Spleen (tissue), 13 donors: ENCODE measurements at places on chromosomes 13 and 19. TPM values are rescaled to one million over a fixed set of nuclear protein-coding genes. Genes with fewer than 3 reads are reported as not detected.

DNA sequence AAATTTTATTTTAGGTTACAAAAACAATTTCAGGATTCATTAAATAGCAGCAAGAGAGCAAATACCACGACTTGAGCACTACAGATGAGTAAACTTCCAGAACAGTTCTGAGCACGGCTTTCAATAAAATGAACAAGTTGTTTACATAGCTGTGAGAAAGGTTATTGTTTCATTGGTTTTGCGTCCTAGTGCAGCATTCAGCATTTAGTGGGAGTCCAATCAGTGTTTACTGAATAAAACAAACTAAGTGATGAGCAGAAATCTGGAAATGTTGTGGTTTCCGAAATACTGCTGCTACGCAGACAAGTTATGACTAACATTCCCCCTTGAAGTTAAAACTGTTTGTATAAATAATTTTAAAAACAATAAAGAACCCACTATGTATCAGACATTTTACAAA lies 251.5 kb upstream of the STARD13 start:
- no peaks in the 10 kb centered on the region for H3K27me3 ChIP-seq
- no peaks in the 10 kb centered on the region for H3K36me3 ChIP-seq
- no peak for DNase-seq
- H3K4me1 ChIP-seq: peaks cover 43% of the 10 kb centered on the region
- no peak overlapping the region for H3K4me3 ChIP-seq
- H3K27ac ChIP-seq: no peak overlapping the region

GRCh38 chr19:778910-779653 lies 18.2 kb upstream of the PTBP1 start:
- no peak for DNase-seq
- no peak overlapping the region for H3K27ac ChIP-seq
- H3K36me3 ChIP-seq: no peaks in the 10 kb centered on the region
- H3K27me3 ChIP-seq: no peaks in the 10 kb centered on the region
- H3K4me3 ChIP-seq: no peak overlapping the region
- no peaks in the 10 kb centered on the region for H3K4me1 ChIP-seq

- H3K4me3 ChIP-seq: no peak overlapping the region
- H3K27me3 ChIP-seq: no peaks in the 10 kb centered on the region
- H3K27ac ChIP-seq: no peak overlapping the region
- H3K36me3 ChIP-seq: no peaks in the 10 kb centered on the region
- H3K4me1 ChIP-seq: no peaks in the 10 kb centered on the region
These were observed 1486.8 kb downstream of the EFNB2 start for GRCh38 chr13:105048677-105049076.

GRCh38 chr13:33849211-33849610 lies 31.3 kb downstream of the RFC3 start:
- no peaks in the 10 kb centered on the region for H3K4me1 ChIP-seq
- no peak overlapping the region for H3K27ac ChIP-seq
- DNase-seq: no peak
- H3K36me3 ChIP-seq: peaks cover 30% of the 10 kb centered on the region
- no peak overlapping the region for H3K4me3 ChIP-seq

DNA sequence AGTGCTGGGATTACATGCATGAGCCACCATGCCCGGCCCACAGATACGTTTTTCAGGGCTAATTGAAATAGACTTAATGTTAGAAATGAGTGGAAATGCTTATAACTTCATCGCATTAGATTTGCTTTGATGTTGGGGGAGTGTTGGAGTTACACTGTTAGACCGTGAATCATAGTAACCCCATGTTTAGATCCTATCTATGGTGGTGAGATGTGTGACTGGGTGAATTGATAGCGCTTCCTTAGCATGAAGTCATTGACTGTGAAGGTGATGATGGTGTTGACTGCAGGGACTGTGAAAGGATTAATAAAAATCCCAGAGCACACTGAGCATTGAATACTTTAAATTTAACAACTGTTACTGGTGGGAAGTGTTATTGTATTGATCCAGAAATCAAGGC lies 1.7 kb downstream of the ZNF264 start:
- H3K36me3 ChIP-seq: peaks cover 50% of the 10 kb centered on the region
- peaks cover 18% of the 10 kb centered on the region for H3K4me1 ChIP-seq
- peak overlapping the region; percentile 82 for H3K4me3 ChIP-seq
- no peak overlapping the region for H3K27ac ChIP-seq
- H3K27me3 ChIP-seq: no peaks in the 10 kb centered on the region

DNA sequence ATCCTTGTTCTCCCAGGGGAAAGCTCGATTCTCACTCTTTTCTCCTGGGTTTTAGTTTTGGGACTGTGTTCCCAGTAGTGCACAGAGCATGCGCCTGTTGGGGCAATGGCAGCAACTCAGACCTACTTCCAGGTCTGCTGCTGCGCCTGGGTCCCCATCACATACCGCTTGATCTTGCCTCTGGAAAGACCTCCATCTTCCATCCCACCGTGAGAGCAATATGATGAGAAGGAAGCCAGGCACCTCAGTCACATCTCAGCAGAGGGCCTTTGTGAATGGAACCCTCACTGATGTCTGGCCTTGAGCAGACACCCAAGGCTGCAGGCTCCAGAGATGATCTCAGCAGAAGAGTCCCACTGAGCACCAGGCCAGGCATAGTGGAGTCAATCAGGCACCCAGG lies 176.8 kb upstream of the ZNF507 start:
- no peak for DNase-seq
- H3K4me3 ChIP-seq: no peak overlapping the region
- H3K27ac ChIP-seq: no peak overlapping the region
- no peaks in the 10 kb centered on the region for H3K36me3 ChIP-seq
- H3K27me3 ChIP-seq: no peaks in the 10 kb centered on the region
- H3K4me1 ChIP-seq: no peaks in the 10 kb centered on the region

GRCh38 chr13:93680329-93680728 lies 453.7 kb downstream of the GPC6 start:
- H3K36me3 ChIP-seq: no peaks in the 10 kb centered on the region
- no peak overlapping the region for H3K4me3 ChIP-seq
- H3K4me1 ChIP-seq: no peaks in the 10 kb centered on the region
- no peak for DNase-seq

Gene HIPK4
- not detected for total RNA-seq

Gene CLDND2
- not detected for total RNA-seq
